ENCODE measurements at places on chromosomes 12 and 14.

- DNase-seq: no peak
Measured at GRCh38 chr14:23077962-23078361, 17.0 kb downstream of the ACIN1 start.

GRCh38 chr14:100078997-100079725 lies 13.9 kb downstream of the EVL start:
- peak; percentile 68 for DNase-seq

DNA sequence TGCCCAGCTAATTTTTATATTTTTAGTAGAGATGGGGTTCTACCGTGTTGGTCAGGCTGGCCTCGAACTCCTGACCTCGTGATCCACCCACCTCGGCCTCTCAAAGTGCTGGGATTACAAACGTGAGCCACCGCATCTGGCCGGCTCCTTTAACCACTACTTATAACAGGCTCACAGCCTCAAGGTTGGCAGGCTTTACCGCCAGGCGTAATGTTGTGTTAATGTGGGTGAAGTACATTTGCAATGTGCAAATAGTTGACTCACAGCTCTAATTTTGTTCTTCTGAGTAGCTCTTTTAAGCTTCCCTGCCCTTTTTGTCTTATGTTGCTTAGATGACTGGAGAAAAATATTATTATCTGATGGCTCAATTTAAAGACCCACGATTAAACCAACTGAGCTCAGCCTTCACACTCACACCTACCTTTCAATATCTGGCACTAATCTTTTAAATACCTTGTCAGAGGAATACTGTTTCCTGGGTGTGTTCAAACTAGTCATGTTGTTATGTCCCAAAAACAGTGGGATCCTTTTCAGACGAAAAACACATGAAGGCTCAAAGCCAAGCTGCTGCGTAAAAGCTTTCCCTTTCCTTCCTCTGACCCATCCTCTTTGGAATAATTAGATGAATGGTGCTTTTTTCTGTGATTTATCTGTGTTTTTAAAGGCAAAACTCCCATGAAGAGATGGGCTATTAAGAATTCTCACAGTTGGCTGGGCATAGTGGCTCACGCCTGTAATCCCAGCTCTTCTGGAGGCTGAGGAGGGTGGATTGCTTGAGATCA lies 57.2 kb upstream of the USP44 start:
- no peak for DNase-seq

GRCh38 chr14:62692490-62693106 lies 352.7 kb downstream of the KCNH5 start:
- no peak for DNase-seq

- DNase-seq: no peak
Measured at GRCh38 chr12:6114476-6114870, 10.0 kb downstream of the VWF start.

DNA sequence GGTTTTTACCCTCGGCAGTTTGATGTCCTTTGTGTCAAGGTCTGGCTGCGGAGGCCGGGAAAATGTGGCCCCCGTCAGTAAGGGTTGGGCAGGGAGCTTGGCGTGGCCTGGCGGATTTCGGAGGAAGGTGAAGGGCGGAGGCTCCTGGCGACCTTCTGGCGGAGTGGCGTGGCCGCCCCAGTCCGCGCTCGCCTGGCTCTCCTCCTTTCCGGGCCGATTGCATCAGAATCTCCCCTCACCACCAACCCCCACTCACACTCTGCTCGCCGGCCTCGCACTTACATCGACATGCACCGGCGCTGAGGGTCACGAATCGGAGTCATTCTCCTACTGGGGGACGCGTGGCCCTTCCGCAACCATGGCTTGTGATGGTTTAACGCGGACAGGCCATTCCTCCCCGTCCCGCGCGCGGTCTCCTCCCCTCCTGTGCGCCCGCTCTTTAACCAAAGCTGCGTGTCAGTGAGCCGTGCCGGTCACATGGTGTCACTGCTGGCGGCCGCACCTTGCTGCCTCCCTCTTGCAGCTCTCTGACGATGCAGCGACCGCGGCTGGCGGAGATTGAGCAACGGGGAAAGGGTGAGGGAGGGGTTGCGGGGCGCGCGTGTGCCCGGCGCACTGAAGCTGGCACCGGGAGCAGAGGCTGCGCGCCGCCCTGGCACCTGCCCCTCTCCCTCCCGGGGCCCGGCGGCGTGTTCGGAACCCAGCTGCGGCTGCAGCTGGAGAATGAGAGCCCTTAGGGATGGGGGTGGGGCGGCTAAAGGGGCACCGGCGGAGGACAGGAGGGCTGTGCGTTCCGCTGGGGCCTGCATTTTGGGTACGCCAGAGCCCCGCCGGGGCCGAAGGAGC lies at the start of gene SLC38A1:
Gene SLC38A1, minus strand, starts transcription at position 461 of the 846 bp plus-strand sequence. CDS start 29,243 bp downstream, outside the sequence.
- DNase-seq: peak; percentile 71

GRCh38 chr14:70599345-70599744 lies 1.1 kb downstream of the MED6 start:
- no peak for DNase-seq

GRCh38 chr14:38207736-38208617 lies at the start of gene SSTR1:
Gene SSTR1 (plus strand): TSS chr14:38207904. CDS start chr14:38209390, 1,486 bp downstream.
- DNase-seq: no peak

- no peak for DNase-seq
Measured at GRCh38 chr12:126038434-126038833, 973.2 kb downstream of the AACS start.

GRCh38 chr14:105060751-105061427 lies 4.3 kb downstream of the GPR132 start:
- no peak for DNase-seq

GRCh38 chr12:116213885-116214527 lies 63.5 kb downstream of the MED13L start:
- DNase-seq: no peak

All from activated CD4-positive, CD25-positive, alpha-beta regulatory T cell treated with anti-CD3 and anti-CD28 coated beads, Interleukin-2, amount 50 U/mL, for 16 hours (primary cell).